ENCODE measurements at places on chromosomes 2 and 18. TPM values are rescaled to one million over a fixed set of nuclear protein-coding genes. Genes with fewer than 3 reads are reported as not detected.

The AGAP1 gene
- total RNA-seq = 31.6 TPM

The CELF4 gene
- total RNA-seq = 4.6 TPM

The ABCB6 gene
- total RNA-seq = 76.0 TPM

The DPY30 gene
- 173 TPM for total RNA-seq

The RTTN gene
- 35.4 TPM for total RNA-seq

The SP5 gene
- total RNA-seq = 81.0 TPM

The RASGRP3 gene
- total RNA-seq = not detected

The MC4R gene
- total RNA-seq = not detected

The MRO gene
- total RNA-seq = 1.3 TPM

- peak; percentile 87 for DNase-seq
Observed at GRCh38 chr18:31977270-31977872, 34.4 kb upstream of the TRAPPC8 start.

- DNase-seq = no peak
Observed at GRCh38 chr2:38627391-38627790, 24.7 kb upstream of the HNRNPLL start.

GRCh38 chr2:202121532-202122162, 48.6 kb downstream of the KIAA2012 start:
- DNase-seq = no peak

GRCh38 chr2:69544951-69545350, 98.6 kb downstream of the AAK1 start:
- DNase-seq = no peak

- DNase-seq = no peak
Observed at GRCh38 chr2:108219688-108220087, 20.1 kb upstream of the SULT1C3 start.

DNA sequence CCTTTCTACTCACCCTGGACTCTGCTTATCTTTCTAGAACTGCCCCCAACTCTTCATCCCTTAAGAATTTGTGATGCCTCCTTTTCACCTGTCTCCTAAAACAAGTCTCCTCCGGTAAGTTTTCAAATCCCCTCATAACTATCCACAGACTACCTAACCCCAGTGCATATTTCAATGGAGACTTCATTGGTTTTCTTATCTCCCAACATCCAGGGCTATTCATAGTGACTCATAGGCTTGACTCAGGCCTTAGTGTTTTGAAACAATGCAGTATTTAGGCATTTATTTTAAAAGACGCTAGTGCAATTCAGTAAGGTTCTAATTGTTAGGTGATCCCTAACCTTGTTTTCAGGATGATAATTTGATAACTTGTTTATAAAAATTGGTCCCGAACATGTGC, 399.2 kb downstream of the CPS1 start:
- no peak for DNase-seq

DNA sequence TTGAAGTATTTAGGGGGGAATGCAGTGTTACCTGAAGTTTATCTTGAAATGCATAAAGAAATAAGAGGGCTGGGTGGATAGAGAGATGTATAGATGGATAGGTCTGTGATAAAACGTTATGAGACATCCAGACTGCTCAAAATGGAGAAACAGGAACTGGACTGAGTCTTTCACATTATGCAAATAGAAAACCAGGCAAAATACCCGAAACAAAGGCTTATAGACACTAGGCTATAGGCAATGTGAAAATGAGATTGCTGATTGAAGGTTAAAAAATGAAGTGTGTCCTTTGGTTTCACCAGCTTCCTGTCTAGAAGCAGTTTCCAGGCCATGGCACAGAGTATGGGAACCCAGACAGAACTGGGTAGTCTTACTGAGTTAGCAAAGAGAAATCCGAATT, 24.9 kb upstream of the SLC3A1 start:
- no peak for DNase-seq

GRCh38 chr18:54883816-54884604, 55.7 kb downstream of the RAB27B start:
- DNase-seq = no peak

DNA sequence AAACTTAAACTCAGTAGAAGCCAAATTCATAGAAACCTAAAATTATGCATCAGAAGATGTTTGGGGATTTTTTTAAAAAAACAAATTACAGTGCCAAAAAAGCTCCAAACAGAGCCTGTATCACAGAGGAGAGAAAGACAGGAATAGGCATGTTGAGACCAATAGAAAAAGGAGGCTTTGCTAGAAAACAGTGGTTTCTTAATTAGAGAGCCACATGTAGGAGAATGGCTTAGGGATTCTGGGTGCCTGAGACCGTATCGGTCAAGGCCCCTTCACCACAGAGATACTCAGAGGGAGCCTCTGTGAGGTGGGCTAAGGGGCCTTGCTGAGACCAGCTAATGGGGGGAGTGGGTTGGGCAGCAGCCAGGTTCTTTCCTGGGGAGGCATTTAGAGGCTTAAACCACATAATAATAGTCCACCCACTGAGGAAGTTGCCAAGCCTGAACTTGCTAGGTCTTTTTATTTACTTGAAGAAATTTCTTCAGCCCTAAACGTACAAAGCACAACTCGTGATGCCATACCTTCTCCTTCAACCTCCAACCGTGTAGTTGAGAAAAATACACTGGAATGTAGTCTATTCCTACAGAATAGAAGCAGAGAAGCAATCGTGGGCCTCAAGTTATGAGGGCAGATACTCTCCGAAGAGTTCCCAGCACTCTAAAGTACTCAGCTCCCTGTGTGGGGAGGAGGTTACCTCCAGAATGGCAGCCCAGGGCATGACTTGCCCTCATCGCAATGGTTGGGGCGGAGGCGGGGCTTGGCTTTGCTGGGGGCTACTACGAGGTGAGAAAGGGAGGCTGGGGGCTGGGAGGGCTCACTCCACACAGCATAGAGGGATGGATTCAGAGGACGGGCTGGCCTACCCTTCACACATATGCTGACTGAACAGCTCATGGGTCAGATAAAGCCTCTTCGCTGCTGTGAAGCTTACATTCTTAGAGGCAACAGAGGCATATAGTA, 237.9 kb downstream of the TPGS2 start:
- DNase-seq = peak; percentile 38

DNA sequence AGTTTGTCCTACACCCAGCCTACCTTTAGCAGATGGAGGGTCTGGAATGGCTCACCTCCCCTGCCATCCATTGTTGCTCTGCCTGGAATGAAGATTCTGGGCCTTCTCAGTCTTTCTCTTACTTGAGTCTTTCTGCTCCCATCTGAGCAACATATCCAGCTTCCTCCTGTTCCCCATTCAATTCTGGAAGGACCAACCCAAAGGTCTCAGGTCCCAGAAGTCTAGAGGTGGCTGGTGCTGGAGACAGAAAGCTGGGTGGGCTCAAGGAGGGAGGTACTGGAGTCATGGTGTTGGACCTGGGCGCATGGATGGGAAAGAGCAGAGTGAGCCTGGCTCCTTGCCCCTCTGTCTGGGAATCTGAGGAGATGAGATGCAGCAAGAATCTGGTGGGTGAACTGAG, 93.5 kb upstream of the SIX3 start:
- no peak for DNase-seq

DNA sequence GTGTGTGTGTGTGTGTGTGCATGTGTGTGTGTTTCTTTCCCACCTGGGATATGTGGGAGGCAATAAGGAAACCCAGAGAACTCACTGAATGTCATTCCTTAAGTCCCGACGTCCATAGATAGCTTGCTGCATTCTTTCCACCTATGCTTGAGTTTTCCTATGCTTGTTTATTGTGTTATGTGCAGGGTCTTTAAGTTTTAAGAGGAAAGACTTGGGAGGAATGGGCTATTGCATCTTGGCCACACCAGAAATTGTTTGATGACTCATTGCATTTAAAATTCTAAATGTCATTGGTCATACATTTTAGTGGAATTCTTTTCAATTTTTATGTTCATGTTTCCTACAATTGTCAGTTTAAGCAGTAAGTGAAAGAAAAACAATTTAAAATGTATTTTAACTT, 33.7 kb downstream of the STARD6 start:
- no peak for DNase-seq

GRCh38 chr2:55922291-55922907, 1.2 kb downstream of the EFEMP1 start:
- DNase-seq = peak; percentile 73

- no peak for DNase-seq
Observed at GRCh38 chr2:742221-742620, 65.0 kb upstream of the TMEM18 start.

- no peak for DNase-seq
Observed at GRCh38 chr2:15892151-15892880, 48.0 kb upstream of the MYCN start.

DNA sequence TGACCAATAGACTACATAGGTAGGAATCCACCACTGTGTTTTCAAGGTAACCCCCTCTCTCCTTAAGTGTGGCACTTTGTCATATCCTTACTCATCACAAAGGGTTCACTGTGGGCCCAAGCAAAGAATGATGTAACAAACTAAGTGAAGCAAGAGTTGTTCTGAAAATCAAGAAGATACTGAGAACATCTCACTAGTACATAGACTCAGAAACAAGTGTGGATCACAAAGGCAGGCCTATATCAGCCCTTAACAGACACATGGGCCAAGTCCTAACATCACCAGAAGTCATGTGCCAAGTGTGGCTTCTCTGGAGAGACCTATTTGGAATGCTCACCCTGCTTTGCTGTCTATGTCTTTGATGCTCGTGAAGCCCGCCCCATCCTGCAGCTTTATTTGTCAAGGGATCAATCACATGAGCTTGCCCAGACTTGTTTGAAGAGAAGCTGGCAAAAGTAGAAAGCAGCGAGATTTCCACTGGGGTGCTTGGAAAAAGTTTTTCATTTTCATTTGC, 131.2 kb upstream of the TTC39C start:
- no peak for DNase-seq

DNA sequence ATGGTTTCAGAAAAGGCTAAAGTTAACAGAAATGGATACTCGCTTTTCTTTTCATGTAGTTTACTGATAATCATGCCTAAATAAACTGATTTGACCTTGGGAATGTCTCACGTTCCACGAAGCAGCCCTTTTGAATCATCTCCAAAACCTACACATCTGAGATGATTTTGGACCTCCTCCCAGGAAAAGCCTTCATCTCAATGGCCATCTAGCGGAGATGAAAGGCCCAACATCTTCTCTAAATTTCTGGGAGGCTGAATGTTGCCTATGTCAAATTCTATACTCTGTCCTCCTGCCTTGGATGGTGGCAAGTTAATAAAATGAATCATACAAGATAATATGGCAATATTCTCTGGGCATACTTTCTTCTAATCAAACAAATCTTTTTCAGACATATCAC, 448.5 kb downstream of the ZEB2 start:
- DNase-seq = no peak

DNA sequence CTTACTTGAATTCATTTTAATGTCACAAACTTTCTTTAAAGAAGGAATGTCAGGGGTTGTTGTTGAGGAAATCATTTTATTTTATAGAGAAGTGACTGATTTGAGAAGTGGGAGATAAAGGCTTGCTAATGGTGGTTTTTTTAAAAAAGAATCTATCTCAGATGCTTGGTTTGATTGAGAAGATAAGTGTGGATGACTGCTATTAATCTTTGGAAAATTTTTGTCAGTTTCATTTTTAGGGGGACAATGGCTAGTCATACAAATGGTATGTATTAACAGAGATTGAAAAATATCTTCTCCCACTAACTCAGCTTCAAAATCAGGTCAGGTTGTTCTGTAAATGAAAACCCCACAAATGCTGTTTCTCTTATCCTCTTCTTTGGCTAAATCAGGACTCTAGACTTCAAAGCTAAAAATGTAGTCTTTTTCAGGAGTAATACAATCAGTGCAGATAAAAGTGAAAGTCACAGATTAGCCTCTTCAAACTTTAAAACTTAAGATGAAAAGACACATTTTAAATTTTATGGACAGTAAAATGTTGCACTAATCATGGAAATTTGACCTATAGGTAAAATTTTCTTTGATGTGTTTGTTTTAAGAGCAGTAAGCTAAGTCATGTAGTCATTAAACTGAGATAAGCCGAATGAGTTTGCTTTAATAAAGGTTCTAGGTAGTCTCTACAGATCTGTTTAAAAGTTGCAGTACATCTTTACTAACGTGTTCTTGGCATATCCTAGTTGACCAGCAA, 674.2 kb upstream of the VRK2 start:
- DNase-seq = no peak

DNA sequence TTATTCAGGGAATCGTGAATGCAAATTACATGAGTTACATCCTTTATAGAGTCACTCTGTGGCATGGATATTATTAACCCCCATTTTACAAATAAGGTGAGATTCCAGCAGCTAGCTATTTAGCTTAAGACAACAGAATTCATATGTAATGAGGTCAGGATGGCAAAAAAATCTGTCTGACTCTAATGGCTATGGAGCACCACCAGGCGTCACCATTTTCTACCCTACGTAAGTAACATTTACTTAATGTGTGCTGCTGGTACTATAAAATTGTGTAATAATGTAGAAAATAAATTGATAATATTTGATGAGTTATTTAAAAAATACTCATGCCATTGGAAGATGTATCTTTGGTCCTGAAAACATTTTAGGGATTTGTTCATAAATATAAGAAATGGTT, 2040.1 kb upstream of the LRRTM1 start:
- DNase-seq = peak; percentile 53

DNA sequence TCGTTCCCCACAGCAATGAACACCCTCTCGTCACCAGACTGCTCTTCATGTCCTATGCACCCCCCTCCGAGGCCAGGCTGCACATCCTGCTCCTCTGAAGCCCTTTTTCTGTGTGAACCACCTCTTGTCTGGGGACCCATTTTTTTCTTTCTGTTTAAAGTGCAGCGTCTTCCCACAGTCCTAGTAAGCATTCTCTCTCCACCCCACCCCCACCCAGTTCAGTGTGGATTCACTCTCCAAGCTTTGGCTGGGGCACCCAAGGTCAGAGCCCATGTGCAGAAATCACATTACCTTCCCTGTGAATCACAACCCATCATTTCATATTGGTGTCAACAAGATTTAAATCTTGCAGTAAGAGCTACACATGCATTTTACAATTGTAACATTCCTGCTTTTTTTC, 26.4 kb upstream of the PKDCC start:
- no peak for DNase-seq

DNA sequence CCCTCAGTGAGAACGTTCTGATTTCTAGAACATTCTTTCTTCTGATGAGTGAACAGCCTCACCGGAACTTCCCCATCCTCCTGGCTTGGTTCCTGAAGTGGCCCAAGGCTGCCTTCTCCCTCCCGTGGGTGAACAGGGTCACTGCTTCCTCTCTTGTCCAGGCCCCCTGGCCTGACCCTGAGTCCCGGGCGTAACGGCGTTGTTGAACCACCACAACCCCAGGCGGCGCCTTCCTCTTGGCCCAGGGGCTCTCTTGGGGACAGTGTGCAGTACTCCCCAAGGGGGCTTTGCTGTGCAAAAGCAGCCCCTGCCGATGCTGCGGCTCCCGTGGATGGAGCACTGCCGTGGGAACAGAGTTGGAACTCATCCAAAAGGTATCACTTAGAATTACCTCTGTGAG, 147.2 kb downstream of the TSN start:
- no peak for DNase-seq

- DNase-seq = no peak
Observed at GRCh38 chr2:139160836-139161235, 380.6 kb upstream of the NXPH2 start.

GRCh38 chr2:199470672-199471442, 13.1 kb upstream of the SATB2 start:
- DNase-seq = peak; percentile 74

DNA sequence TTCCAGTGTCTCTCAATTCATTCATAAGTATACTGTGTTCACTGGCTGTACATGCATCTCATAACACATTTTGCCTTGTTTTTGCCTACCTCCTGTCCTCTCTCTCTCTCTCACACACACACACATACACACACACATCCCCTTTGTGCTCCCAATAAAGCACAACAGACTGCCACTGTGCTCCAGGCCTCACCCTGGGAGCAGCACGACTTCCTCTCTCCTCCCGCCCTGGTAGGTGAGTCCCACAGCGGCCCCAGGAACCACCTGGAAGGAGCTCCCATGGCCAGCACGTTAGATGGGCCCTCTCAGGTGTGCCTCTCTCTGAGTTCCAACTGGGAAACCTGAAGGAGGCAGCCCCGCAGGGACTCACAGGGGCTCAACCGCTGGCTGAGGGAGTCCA, 65.4 kb downstream of the MARCHF4 start:
- DNase-seq = no peak
